ENCODE measurements at places on chromosomes 11 and 22.

GRCh38 chr22:20577549-20577975 lies 70.2 kb downstream of the MED15 start:
- DNase-seq: no peak

DNA sequence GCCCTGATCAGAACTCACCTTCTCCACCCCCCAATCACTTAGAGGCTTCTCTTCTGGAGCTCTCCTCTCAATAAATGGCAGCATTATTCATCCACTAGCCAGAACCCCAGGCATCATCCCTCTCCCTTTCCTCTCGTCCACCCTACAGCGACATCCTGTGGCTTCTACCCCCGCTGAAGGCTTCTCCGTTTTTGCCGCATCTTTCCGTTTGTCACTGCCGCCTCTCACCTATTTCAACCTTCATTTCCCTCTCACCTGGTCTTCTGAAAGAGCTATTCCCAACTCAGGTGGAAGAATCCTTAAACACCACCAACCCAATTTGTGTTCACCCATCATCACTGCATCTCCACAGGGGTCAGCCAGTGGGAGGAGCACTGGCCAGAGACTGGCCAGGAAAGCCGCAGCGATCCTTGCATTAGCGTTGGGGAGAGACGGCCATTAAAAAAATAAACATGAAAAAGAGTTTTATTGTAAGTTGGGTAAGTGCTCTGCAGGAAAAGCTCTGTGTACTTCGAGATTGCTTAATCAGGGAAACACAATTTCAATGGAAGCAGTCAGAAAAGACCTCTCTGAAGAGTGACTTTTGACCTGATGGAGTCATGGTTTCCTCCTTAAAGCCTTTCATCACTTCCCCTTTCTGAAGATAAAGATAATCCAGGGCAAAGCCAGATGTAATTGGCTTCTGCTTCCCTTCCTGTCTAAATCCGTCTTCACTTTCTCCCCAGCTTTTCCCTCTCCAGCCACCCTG lies 36.7 kb downstream of the SPATA19 start:
- DNase-seq: no peak

DNA sequence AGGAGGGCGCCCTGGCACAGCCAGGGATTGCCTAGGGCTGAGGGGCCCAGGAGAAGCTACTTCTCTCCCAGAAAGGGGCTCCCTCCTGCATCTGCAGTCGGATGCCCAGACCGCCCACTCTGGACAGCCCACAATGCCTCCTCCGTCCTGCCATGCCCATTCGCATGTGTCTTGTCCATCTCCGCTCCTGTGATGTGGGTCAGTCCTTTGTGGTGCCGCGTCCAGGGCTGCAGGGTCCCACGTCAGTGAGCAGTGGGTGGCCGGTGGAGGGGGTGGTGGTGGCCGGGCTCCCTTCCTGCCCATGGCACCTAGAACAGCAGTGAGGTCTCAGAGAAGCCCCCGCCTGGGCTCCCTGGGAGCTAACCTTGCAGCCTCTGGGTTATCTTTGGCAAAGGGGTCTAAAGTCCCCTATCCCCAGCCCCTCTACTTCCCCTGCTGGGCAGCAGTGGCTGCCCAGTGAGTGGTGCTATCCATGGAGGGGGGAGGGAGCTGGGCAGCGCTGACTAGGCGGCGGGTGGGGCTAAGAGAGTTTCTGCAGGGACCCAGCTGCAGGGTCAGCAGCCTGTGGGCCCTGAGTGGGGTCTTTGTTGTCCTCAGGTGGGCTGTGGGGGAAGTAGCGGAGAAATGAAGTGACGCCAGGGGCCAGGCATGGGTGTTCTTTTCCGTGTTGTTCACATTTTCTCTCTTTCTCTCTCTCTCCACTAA lies 41.1 kb downstream of the KCNC1 start:
- no peak for DNase-seq

DNA sequence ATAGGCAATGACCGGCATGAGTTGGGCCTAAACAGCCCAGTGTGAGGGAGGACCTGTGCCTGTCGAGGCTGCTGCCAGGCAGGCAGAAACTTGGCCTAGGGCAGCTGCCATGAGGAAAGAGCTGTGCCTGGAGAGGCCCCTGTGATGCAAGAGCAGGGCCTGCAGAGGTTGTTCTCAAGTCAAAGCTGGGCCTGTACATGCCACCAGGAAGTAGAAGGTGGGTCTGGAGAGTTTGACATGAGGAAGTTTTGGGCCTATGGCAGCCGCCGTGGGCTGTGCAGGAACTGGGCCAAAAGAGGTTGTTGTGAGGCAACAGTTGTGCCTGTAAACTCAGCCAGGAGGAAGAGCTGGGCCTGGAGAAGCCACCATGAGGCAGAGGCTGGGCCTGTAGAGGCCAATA lies 43.2 kb downstream of the OR4C45 start:
- no peak for DNase-seq
